Renal pelvis (tissue), 12 donors: ENCODE measurements at places on chromosomes 2 and 18. TPM values are rescaled to one million over a fixed set of nuclear protein-coding genes. Genes with fewer than 3 reads are reported as not detected.

Gene C1GALT1C1L
- 2.8 TPM for polyA plus RNA-seq

- no peak for DNase-seq
Measured at GRCh38 chr2:127568128-127568527, 32.6 kb downstream of the MYO7B start.

Gene ACMSD
- polyA plus RNA-seq = 49.0 TPM

Gene FBLN7
- 12.1 TPM for polyA plus RNA-seq

Gene INHA
- 3.1 TPM for polyA plus RNA-seq

- peak; percentile 90 for DNase-seq
Measured at GRCh38 chr2:157839162-157839801, 36.8 kb downstream of the ACVR1 start.

Gene LYPD1
- 115 TPM for polyA plus RNA-seq

DNA sequence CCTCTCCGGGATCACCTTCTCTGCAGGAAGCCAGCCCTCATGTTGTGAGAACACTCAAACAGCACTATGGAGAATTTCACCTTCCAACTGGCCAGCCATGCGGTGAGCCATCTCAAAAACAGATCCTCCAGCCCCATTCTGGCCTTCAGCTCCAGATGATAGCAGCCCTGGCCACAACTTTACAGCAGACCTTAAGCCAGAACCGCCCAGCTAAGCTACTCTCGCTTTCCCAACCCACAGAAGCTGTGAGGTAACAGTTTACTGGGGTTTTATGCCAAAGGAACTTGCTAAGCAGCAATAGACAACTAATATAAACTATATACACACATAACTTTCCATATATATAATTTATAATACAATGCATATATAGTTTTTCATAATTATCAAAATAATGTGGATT, 11.6 kb upstream of the PTPN4 start:
- DNase-seq = no peak

Gene RGPD3
- polyA plus RNA-seq = 0.21 TPM

DNA sequence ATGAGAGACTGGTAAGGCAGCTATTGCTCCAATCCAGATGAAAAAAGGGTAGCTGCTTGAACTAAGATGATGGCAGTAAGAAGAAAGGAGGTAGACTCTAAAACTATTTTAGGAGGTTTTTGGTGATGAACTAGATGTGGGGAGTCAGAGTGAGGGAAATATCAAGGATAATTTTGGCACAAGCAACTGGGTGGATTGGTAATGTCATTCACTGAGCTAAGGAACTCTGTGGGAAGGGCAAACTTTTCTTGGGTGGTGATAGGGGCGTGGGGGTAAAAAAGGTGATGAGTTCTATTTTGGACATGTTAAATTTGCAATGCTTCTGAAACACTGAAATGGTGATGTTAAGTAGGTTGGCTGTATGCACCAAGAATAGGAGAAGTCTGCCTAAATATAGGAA, 19.3 kb downstream of the PAIP2B start:
- DNase-seq = no peak

DNA sequence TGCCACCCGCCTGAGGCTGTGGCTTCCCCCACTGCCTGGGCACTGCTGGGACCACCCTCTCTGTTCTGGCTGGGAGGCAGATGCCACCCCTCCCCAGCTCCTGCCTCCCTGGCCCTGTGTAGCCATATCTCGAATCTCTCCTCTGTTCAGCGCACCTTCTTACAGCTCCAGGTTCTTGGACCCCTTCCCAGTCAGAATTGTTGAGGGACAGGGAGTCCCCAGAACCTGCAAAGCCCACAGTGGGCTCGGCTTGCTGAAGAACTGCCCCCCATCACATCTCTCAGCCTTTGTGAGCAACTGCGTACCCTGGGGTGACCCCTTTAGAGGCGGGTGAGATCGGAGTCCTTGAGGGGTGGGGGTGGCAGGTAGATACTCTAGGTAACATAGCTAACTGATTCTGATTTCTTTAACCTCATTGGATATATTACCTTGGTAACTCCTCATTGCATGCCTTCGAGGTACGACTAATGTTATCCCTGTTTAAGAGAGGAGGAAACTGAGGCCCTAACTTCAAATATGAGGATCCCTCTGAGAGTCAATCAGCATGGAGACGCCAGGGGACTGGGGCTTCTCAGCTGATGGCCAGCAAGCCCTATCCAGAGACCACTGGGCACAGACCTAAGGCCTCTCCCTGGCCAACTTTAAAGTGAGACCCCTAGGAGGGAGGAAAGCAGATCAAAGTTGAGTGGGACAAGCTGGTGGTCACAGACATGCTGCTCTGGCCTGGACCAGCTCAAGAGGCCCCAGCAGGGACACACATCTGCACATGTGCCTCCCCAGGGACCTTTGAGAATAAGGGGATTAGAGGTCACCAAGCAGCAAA, 101.3 kb downstream of the CAPN13 start:
- no peak for DNase-seq

GRCh38 chr2:218405086-218405745, 5.5 kb downstream of the CTDSP1 start:
- DNase-seq = no peak

DNA sequence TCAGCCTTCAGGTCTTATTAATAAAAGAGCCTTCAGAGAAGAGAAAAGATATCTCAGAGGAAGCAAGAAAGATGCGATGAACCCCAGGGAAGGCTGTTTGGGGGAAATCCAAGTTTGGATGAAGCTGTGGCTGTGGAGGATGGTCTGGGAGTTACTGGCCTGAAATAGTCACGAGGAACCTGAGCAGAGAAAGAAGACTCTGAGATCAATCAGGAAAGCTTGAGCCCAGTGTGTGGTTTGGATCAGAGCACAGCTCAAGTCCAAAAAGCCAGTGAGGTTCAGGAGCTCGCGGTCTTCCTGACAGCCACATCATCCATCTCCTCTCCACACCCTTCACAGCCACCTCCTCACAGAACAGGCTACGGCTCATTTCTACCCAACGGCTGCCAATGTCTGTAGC, 87.4 kb upstream of the SERPINE2 start:
- DNase-seq = no peak

Gene TLX2
- polyA plus RNA-seq = 0.13 TPM

- no peak for DNase-seq
Measured at GRCh38 chr2:162677476-162677875, 161.1 kb downstream of the KCNH7 start.

- DNase-seq = no peak
Measured at GRCh38 chr2:166179201-166179600, 51.4 kb upstream of the SCN1A start.

DNA sequence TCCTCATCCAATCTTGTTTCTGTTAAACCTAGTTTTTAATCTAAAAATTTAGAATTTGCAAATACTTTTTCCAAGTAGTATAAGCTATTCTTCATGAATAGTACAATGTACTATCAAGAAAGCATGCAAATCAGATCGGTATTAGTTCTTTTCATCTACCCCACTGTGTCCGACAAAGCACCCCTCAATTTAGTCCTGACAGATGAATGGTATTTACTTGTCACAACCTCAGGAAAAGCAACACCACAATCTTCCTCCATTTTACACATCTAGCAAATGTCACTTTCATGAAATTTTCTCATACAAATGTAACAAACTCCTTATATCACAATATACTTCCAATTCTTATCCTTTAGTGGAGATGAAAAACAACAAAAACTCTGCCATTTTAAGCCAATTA, 163.8 kb downstream of the PDE11A start:
- no peak for DNase-seq

GRCh38 chr2:30613001-30613400, 166.0 kb downstream of the LCLAT1 start:
- DNase-seq = no peak
